CD4-positive, alpha-beta T cell treated with Interleukin-17A for 4 hours (primary cell): ENCODE measurements at places on chromosomes 13 and 19.

DNA sequence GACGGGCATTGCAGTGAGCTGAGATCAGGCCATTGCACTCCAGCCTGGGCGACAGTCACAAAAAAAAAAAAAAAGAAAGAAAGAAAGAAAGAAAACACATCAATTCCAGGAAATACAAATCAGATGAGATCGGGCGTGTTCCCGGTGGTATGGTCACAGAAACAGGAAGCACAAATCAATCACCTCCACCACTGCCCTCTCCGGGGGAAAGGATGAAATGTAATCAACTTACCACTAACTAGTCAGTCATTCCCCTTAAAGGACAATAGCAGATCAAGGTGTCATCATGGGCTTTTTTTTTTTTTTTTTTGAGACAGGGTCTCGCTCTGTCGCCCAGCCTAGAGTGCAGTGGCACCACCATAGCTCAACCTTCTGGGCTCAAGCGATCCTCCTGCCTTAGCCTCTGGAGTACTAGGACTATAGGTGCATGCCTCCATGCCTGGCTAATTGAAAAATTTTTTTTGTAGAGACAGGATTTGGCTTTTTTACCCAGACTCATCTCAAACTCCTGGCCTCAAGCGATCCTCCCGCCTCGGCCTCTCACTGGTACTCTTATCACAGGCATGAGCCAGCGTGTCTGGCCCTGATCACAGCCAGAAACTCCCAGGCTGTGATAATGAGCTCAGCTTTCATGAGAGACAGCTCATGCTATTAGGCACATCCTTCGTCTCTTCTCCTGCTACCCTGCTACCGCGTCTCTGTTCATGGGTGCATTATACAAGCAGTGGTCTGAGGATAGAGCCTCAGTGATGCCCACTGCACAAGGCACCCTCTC lies 6.8 kb upstream of the DPRX start:
- DNase-seq: no peak

GRCh38 chr19:3095441-3096191 lies 1.5 kb downstream of the GNA11 start:
- DNase-seq: peak; percentile 83

DNA sequence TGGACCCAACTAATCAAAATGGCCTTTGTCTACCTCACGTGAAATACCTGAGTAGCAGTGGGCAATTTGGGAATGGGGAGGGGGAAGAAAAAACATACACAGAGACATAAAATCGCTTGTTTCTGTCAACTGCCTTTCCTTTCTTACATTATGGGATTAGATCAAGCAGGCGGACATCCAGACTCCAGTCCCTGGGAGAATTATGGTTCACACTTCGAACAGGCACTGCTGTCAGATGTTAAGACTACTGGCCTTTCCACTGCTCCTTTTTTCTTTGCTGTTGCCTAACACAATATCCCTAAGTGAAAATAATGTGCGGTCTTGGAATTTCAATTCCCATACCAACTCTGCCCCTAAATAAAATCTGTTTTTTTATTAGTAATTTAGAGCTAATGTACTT lies 1719.7 kb upstream of the SLC10A2 start:
- no peak for DNase-seq

GRCh38 chr19:50328224-50328872 lies 829 bp downstream of the KCNC3 start:
- no peak for DNase-seq

DNA sequence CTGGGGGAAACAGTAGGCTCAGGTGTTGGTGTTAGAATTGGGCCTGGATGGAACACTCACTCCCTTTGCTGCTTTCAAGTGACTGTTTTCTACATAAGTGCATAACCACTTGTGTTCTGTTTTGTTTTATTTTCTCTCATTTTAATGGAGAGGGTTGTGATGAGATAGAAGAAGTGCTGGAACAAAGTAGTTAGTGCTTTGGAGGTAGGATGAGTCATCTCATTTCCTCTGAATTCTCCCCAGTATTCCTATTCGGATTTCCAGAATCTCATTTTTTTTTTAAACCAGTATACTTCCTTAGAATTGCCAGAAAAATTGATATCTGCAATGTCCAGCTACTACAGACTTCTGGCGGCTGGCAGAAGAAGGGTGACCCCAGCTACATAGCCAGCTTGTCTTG lies 575.9 kb downstream of the MYO16 start:
- DNase-seq: no peak

GRCh38 chr19:51372649-51373504 lies at the start of gene NKG7:
NKG7 (minus strand) TSS chr19:51372654; CDS start chr19:51372535, 119 bp downstream.
- DNase-seq: peak; percentile 67

DNA sequence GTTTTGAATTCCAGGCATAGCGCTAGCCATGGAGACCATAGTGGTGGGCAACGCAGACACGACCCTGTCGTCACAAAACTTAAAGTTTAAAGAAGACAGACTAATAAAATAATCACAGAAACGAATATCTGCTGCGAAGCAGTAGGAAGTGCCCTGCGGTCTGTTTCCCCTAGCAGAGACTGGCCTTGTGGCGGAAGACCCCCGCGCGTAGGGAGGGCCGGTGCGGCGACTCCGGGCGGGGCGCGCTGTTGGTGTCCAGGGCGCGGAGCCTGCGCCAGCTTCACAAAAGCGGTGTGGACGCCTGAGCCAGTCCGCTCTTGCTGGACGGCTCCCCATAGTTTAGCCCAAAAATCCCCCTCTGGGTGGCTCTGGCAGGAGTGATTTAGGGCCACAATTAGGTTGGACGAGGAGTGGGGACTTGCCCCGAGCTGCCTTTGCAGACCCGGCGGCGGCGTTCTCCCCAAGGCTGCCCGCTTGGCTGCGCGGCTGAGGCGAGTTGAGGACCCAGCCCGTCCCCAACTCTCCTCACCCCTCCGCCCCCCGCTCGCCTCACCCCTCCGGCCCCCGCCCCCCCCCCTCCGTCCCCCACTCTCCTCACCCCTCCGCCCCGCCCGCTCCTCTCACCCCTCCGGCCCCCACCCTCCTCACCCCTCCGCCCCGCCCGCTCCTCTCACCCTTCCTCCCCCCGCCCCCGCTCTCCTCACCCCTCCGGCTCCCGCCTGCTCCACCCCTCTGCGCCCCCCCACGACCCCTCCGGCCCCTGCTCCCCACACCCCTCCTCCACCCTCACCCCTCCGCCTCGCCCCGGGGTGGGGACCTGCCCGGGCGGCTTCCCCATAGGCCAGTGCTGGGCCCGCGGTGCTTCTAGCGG lies 14.2 kb upstream of the LATS2 start:
- peak; percentile 30 for DNase-seq

DNA sequence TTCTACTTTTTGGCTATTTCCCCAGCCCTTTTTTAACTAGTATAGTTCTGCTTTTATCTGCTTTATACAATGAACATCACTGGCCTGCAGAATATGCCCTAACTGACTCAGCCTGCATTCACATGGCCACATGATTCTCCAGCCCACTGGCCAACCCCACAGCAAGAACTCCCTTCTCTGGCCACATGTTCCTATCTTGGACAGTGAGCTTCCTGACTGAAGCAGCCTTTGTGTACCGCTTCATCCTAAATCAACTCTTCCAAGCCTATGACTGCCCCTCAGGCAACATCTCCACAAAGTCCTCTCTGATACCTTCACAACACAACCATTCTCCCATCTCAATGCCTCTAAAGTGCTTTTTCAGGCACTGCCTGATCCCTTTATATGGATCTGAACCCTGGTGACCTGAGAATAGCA lies 214.1 kb downstream of the COL4A1 start:
- DNase-seq: no peak

DNA sequence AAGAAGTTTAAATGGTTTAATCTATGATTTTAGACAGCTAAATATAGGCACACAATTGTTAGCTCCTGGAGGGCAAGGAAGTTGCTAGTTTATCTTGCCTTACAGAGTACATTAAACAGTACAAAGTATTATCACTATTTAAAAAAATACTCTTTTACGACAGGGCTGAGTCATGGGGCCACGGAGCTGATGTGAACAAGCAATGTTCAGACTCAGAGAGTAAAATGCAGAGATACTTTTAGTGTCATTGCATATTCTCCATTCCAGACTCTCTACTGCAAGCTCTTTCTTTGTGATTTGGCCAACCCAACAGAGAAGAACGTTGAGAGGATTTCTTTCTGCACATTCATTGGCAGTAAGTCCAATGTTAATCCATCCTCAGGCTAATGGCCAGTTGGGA lies 352.4 kb downstream of the SPRY2 start:
- no peak for DNase-seq

DNA sequence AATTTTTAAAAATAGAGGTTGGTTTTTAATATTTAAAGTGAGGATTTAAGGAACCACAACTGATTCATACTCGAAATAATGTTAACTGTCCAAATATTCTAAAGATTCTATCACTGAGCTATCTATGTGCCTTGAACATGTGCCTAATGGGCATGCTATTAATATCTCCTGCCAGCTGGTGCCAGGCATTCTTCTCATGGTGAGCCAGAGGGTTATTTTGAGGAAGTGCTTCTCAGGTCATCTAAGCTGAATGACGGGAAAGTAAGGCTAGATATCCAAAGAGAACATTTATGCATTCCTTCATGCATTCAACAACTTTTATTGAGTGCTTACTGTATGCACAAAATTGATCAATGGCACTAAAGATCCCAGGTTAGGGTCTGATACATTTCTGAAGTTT lies 138.2 kb downstream of the PIBF1 start:
- DNase-seq: no peak

DNA sequence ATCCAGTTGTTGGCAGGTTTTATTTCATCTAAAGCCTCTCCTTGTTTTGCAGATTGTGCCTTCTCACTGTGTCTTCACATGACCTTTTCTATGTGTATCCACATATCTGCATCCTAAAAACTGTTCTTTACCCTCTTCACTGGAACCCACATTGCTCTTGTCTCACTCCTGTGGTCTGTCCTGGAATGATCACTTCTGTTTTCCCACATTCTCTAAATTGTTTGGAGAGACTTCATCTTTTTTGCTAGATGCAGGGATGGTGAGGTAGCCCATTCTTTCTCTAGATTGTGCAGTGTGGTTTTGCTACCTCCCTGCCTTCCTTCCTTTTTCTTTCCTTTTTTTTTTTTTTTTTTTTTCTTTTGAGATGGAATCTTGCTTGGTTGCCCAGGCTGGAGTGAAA lies 608.6 kb upstream of the MIR17HG start:
- no peak for DNase-seq
